Mesenchymal stem cell (in vitro differentiated cells and primary cell): ENCODE measurements at places on chromosomes 12 and 14.

DNA sequence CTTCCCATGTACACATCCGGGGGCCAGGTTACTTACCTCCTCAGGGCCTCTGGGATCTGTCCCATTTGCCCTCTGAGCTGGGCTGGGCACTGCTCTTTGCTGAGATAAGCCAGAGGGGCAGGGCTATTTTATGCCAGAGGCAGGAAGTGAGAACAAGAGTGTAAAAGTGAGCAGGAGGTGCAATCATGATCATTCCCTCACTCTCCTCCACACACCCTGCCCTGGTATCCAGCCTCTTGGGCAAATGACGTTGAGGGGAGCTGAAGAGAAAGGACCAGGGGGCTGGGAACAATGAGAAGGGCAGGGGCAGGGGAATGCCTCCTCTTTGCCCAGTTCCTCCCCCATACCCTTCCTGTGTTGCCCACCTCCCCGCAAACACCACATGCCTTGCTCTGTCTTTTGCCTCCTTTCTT, 4.2 kb downstream of the LPAR5 start:
- DNase-seq = no peak

- DNase-seq = no peak
Observed at GRCh38 chr12:113196582-113196981, 11.1 kb downstream of the RITA1 start.

GRCh38 chr12:42281844-42282243, 43.8 kb upstream of the YAF2 start:
- no peak for DNase-seq

GRCh38 chr14:92978229-92979021, 55.5 kb downstream of the CHGA start:
- no peak for DNase-seq
